Ovary (tissue), 10 donors: ENCODE measurements at places on chromosomes 3 and 15. TPM values are rescaled to one million over a fixed set of nuclear protein-coding genes. Genes with fewer than 3 reads are reported as not detected.

RBMS3 gene
- 11.6 TPM for polyA plus RNA-seq

TRH gene
- 0.54 TPM for polyA plus RNA-seq

FANCD2OS gene
- not detected for polyA plus RNA-seq

ITIH3 gene
- polyA plus RNA-seq: 3.3 TPM

LRRIQ4 gene
- polyA plus RNA-seq: 0.17 TPM

SLC22A14 gene
- not detected for polyA plus RNA-seq

ITGB5 gene
- polyA plus RNA-seq: 32.6 TPM

FAM81A gene
- 2.2 TPM for polyA plus RNA-seq

CATSPER2 gene
- 2.5 TPM for polyA plus RNA-seq

ADIPOQ gene
- polyA plus RNA-seq: not detected

ZNF385D gene
- polyA plus RNA-seq: 9.3 TPM

CADPS gene
- 1.1 TPM for polyA plus RNA-seq

LNP1 gene
- 2.4 TPM for polyA plus RNA-seq

SCN11A gene
- 0.04 TPM for polyA plus RNA-seq

SCG5 gene
- polyA plus RNA-seq: 6.6 TPM

CHRFAM7A gene
- 0.44 TPM for polyA plus RNA-seq

PLA2G4E gene
- polyA plus RNA-seq: not detected

ALPK3 gene
- 0.62 TPM for polyA plus RNA-seq

GOLGA8J gene
- polyA plus RNA-seq: not detected

GPR62 gene
- polyA plus RNA-seq: 0.15 TPM

ZIC1 gene
- polyA plus RNA-seq: not detected

TAMM41 gene
- 18.5 TPM for polyA plus RNA-seq

EXOG gene
- 5.4 TPM for polyA plus RNA-seq

PYGO1 gene
- polyA plus RNA-seq: 4.0 TPM

C2CD4A gene
- 0.02 TPM for polyA plus RNA-seq

EOMES gene
- polyA plus RNA-seq: 2.2 TPM

SPATA12 gene
- 0.02 TPM for polyA plus RNA-seq

GOLGA8G gene
- not detected for polyA plus RNA-seq

RHOV gene
- 0.07 TPM for polyA plus RNA-seq

GRK7 gene
- polyA plus RNA-seq: not detected

NR2E3 gene
- polyA plus RNA-seq: 0.04 TPM

EDEM1 gene
- polyA plus RNA-seq: 14.3 TPM

ZMYND10 gene
- polyA plus RNA-seq: 0.81 TPM
